ENCODE measurements at places on chromosomes 16 and 17.
A peak's percentile ranks its signal among the peaks of the same experiment; 100 is the strongest.

DNA sequence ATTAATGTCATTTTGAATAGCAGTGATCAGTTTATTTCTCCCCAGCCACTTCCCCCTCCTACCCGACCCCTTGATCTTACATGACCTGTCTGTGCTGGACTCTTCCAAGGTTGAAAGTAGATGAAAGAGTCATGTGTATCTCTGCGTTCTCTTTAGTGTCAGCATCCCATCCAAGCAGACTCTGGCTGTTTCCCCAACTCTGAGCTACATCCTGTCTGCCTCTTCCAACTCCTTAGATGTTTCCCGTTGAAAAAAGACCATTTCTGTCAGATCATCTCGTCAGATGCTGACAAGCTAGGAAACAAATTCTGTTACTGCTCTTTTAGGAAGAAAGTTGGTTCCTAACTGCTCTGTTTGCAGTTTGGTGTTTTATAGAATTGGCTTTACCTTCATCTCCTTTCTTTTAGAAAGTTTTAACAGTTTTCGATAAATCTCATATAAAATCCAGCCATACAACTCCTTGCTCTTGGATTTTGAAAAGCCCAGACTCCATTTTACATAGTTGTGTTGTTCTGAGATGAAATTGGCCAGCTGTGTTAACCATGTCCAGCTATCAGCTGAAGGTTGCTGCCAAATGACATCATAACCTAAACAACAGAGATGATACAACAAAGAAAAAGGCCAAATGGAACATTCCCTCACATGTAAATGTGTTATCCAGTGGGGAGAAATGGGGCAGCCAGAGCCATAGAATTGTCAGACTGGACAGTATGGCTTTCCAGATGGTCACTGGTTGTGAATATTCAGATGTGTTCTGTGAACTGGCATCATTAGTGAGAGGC lies 43.5 kb downstream of the CYB561 start:
- peak; percentile 26 for DNase-seq

- DNase-seq = peak; percentile 77
Observed at GRCh38 chr17:77476931-77477805, 336.4 kb downstream of the SEC14L1 start.

GRCh38 chr17:63191610-63192009 lies 225.6 kb downstream of the TANC2 start:
- DNase-seq = no peak

DNA sequence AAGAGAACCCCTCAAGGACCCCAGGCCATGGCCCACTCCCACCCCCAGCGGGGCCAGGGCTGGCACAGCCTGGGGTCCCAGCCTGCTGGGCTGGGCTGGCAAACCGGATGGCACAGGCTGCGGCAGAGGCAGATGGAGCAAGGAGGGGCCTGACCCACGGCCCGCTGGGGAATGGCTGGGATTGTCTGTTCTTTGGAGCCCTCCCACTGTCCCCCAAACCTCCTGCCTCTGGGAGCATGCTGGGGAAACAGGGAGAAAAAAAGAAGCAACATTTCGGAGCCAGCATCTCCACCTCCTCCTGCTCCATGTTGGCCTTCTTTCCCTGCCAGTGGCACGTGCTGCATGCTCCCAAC lies 37.1 kb upstream of the LHX1 start:
- DNase-seq = no peak

DNA sequence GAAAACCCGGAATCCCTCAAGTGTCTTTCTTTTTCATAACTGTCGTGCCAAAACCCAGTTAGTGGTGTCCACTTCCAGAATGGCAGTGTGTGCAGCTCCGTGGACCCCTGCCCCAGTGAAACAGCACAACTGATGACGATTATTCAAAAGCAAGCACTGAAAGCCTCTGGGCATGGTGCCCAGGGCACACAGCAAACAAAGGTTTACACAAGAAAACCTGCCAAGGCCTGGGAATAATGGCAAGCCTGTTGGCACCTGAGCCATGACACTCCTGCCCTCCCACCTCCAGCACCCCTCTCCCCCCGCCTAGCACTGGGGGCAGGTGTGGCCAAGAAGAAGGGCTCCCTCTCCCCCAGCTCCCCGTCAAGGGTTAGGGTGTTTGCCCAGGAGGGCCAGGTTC lies 2.8 kb downstream of the PKMYT1 start:
- no peak for DNase-seq

All from eye (tissue), 1 donor.